ENCODE measurements at places on chromosomes 1 and 21.

DNA sequence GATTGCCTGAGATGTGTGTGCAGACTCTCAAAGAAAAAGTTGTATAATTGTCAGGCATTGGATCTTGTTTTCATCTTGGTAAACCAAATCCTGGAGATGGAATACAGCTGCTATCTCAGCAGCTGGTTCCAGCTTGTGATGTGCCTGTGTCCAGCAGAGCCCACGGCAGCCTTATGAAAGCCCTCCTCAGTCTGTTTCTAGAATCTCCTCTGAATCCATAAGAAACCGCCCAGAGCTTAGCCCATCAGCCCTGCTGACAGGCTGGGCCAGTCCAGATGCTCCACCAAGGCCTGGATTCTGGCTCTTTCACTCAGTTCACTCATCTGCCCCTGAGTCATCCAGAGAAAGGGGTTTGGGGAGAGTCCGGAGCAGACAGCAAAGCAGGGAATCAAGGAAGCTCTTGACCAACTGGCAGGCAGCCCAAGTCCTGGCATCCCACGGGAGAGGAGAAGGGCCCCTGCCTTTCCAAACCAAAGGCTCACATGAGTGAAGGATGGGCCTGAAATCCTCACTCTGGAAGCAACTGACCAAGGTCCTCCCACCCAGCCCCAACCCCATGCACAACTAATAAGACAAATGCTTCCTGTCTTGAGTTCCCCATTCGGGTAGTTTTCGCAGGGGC is 45.7 kb downstream of the NAV1 start:
- DNase-seq = no peak

DNA sequence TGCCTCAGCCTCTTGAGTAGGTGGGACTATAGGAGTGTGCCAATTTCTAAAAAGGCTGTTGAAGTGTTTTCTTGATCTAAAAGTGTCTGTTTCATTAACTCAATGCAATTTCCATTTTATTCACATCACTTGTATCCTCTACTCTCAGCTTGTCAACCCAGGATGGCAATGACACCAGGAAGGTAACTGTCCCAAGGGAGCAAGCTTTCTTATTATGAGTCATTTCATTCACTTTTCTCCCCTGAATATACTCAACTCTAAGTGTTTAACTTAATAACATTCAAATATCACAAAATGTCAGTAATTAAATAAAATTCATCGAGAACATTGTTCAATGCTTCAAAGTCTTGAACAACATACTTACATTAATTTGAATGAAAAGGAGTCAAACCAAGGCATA is 22.9 kb upstream of the GFI1 start:
- DNase-seq = no peak

- DNase-seq = no peak
These were observed 77.0 kb downstream of the ALPL start for GRCh38 chr1:21586222-21586621.

GRCh38 chr1:62352387-62352786 is 33.2 kb upstream of the KANK4 start:
- no peak for DNase-seq
